ENCODE measurements at places on chromosomes 3 and 15.

GRCh38 chr3:10721101-10721500 is 94.9 kb upstream of the SLC6A11 start:
- DNase-seq = no peak

DNA sequence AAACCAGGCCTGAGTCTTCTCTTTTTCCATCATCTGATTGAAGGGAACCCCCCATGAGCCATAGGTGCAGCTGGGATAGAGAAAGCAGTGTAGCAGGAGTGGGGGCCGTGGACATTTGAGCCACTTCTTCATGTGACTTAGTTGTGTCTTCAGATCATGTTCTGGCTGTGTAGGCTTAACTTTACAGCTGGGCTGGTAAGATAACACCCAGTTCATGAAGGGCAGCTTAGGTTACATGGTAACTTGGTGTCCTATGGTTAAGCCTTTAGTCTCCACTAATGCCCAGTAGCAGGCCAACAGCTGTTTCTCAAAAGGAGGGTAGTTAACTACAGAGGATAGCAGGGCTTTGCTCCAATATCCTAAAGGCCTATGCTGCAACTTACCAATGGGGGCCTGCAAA is 11.4 kb upstream of the SNRPN start:
- no peak for DNase-seq

GRCh38 chr3:136545664-136546268 is 206.4 kb downstream of the STAG1 start:
- no peak for DNase-seq

DNA sequence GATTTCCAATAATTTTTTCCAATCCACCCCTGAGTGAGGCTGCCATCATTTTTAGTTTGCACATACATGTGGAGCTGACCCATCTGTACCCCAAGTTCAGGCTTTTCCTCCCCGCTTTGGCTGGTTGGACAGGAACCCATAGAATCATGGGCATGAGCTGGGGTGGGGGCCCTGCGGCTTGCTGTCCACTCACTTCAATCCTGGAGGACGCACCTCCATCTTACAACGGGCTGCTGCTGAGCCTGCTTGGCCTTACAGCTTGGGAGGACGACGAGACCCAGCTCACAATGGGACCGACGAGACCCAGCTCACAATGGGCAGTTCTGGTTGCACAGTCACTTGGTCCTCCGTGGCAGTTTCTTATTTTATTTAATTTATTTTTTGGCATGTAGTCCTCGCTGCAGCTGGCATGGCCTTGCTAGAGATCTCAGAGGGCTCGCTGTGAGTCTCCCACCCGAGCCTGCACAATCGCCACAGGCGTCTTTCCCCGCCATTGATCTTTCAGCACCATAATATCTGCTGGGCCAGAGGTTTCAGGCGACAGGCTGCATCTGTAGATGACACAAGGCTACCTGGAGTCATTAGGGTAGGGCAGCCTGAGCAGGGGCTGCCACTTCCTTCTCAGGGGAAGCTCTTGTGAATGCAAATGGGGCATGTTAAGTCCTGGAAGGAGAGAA is 19.6 kb upstream of the EPHB3 start:
- no peak for DNase-seq

DNA sequence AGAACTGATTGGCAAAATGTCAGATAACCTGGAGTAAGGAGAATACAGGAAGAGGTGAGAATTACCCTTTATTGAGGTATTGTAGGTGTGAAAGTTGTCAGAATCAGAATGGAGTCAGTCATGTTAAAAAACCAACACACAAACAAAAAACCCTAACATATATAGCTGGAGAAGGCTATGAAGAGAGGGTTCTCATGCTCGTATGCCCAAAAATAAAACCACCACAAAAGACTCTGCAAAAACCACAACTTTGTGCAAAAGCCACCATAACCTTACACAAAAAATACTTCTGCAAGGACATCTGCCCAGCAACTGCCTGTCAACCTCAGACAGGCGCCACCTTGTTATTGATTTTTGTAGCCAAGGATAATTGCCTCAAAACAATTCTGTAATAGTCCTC is 136.0 kb downstream of the CD47 start:
- DNase-seq = no peak

GRCh38 chr3:20916951-20917606 is 731.1 kb upstream of the SGO1 start:
- DNase-seq = no peak

- DNase-seq = no peak
Observed at GRCh38 chr3:137148917-137149316, 191.1 kb downstream of the IL20RB start.

GRCh38 chr15:79643393-79643792 is 211.3 kb downstream of the MINAR1 start:
- no peak for DNase-seq

DNA sequence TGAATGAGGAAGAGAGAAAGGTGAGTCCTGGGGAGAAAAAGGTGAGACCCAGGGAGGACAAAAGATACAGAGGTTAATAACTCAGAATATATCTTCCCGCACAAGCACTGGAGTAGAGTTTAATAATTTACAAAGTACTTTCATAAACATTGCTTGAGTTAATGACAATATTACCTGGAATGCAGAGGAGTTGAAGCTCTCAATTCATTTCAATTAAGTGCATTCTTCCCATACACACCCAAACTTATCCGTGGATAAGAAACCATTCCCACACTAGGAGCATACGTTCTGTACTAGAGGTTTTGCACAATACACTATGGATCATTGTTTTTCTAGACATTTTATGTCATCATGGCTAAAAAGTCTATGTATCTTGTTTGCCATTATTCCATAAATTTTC is 23.3 kb upstream of the KNG1 start:
- DNase-seq = no peak

GRCh38 chr15:44542596-44542995 is 5.6 kb downstream of the EIF3J start:
- no peak for DNase-seq

DNA sequence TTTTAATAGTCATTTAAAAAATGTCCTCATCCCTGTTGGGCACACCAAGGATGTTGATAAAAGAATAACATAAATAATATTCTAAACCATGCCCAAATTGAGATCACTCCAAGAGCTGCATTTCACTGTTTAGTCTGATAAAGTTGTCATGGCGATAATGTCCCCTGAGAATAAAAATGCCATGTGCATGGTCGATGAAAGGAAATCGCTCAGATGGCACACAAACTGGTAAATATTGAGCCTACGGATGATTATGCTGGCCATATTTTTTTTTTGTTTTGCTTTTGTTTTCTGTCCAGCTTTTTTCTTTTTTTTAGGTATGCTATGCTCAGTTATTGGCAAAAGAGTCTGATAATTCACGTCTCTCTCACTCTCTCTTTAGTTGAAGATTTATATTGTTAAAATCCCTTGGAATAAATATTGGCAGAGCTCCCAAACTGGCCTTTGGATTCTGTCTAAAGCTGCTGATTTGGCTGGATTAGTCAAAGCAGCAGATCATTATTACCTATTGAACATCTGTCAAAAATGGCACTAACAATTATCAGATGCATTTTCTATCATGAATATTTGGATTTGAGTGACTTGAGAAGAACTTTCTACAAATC is 643.8 kb downstream of the SQOR start:
- DNase-seq = no peak

DNA sequence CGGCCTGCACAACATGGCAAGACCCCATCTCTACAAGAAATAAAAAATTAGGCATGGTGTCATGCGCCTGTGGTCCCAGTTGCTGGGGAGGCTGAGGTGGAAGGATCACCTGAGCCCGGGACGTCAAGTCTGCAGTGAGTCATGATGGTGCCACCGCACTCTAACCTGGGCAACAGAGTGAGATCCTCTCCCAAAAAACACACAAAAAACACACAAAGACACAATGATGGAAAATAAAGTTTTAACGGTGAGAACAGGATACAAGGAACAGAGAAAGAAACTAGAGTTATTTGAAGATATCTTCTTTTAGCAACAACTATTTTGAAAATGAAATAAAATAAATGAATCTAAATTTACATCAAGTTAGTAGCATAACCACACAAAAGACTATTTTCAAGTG is 12.0 kb downstream of the CLASP2 start:
- no peak for DNase-seq

DNA sequence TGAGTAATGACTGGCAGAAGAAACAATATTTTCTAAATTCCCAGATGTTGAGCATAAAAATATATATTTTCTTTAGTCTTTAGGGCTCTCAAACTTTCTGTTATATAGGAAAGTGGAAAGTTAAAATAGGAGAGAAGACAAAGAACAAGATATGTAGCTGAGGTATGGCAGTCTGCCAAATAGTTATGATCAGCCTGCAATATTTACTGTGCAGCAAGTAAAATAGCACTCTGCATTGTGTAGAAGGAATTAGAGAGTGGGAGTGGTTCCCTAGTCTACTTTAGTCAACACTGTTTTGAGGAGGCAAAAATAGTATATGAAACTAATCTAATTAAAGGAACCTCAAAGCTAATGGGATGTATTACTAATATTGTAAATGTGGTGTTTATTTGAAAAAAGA is 978.1 kb upstream of the ALCAM start:
- no peak for DNase-seq

GRCh38 chr3:126570103-126570541 is 11.4 kb upstream of the C3orf22 start:
- DNase-seq = no peak

DNA sequence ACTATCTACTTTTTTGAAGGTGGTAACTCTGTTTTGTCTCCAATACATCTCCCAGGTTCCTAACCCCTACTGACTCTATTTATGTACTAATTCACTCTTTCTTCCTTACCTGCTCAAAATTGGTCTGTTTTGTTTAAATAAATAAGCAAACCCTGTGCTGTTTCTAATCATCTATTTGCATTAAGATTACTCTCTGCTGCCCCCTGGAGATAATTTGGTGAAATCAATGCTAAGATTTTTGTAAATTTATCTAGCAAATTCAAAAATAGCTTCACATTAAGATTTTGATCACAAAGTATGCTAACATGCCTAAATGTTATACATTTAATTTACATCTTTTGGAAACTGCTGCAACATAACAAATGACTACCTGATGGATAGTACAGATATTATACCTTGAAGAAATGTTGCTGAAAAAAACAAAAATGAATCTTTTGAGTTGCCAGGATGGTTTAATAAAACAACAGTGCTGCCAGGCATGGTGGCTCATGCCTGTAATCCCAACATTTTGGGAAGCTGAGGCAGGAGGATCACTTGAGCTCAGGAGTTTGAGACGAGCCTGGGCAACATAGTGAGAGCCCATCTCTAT is 4.4 kb upstream of the CD200R1 start:
- no peak for DNase-seq

DNA sequence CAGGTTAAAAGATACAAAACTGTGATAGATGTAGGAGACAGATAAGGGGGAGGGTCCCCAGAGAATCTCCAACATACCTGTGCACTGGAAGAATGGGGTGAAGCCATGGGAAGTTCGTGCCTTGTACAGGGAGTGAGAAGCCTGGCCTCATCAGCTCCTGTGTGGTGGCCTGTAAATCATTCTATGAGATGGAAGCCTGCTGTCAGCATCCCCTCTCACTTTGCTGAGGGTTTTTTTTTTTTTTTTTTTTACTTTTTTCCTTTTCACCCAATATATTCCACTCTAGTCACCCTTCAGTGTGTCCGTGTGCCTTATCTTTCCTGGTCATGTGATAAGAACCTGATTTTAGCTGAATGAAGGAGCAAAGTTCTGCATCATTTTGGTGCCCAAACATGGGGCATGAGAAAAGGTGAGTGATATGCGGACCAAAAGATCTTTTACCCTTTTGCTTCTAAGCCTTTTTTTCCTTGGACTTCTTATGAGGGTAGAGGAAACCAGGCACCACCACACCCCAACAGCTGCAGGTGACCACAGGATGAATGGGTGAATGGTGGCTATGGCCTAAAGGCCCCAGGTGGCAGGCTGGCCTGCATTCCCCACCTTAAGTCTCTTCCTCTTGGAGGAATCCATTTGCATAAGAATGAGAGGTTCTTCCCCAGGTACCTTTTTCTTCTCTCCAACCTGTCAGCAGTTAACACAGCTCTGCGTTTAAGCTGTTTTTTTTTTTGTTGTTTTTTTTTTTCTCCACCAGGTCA is 1345.0 kb downstream of the NSUN3 start:
- no peak for DNase-seq

- DNase-seq = no peak
Observed at GRCh38 chr3:37944391-37944842, 46.2 kb upstream of the VILL start.

- DNase-seq = no peak
Observed at GRCh38 chr3:152269831-152270734, 1.4 kb downstream of the MBNL1 start.

DNA sequence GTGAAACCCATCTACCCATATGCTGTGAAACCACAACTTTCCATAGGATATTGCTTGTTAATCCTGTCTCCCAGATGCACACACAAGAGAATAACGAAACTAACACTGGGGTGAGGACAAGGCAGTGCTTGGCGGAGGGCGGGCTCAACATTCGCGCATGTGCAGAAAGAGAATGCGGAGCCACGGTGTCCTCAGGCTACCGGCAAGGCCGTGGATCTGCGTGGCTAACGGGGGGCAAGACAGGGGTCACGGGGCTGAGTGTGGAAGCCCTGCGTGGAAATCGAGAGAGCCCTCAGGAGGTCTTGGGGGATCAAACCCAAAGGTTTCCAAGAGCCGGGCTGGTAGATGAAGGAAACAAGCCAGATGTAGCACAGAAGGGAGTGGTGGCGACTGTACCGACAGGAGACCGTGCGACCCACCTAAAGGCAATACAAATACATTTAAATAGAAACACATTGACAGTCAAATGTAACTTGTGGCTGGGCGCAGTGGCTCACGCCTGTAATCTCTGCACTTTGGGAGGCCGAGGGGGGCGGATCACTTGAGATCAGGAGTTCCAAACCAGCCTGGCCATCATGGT is 48.5 kb upstream of the TRA2B start:
- no peak for DNase-seq

DNA sequence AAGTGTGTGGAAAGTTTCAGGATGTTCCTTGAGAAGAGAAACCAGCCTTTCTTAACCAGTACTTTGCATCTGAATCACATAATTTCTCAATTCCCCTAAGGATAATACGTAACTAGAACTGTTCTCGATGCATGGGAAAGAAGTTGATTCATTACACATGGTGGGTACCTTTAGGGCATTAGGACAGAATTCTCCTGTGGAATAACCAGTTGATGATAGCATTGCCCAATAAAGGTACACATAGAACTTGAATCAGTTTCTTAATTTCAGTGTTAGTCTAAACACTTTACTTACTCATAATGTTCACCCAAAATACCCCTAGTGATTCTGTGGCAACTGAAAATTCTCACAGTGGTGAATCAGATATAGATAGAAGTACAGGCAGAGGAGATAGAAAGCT is 1030.9 kb downstream of the ROBO1 start:
- no peak for DNase-seq

DNA sequence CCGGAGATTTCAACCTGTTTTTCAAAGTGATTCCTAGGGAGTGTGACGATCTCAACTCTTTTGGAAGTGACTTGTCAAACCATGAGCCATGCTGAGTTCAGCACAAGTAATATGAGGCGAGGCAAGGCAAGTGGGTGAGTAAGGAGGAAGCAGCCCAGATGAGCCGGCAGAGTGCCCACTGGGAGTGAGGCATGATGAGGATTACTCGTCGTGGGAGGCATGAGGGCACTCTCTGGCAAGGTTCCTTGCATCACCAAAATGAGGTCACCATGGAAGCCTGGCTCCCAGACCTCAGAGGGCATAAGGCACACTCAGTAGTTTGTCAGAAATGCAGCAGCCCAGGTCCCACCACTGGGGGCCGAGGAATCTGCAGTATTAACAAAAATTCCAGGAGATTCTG is 636.1 kb downstream of the MAGI1 start:
- no peak for DNase-seq

Data from stimulated activated CD4-positive, alpha-beta T cell treated with anti-CD3 and anti-CD28 coated beads, Interleukin-15, amount 100 ng/mL, for 1 hour (primary cell).